Activated T-cell treated with anti-CD3 and anti-CD28 coated beads for 1 hour (primary cell): ENCODE measurements at places on chromosomes 1 and 21.

- peak; percentile 32 for DNase-seq
Observed at GRCh38 chr1:181089017-181089675, 646 bp downstream of the IER5 start.

- no peak for DNase-seq
Observed at GRCh38 chr1:154821083-154821482, 49.0 kb downstream of the KCNN3 start.

DNA sequence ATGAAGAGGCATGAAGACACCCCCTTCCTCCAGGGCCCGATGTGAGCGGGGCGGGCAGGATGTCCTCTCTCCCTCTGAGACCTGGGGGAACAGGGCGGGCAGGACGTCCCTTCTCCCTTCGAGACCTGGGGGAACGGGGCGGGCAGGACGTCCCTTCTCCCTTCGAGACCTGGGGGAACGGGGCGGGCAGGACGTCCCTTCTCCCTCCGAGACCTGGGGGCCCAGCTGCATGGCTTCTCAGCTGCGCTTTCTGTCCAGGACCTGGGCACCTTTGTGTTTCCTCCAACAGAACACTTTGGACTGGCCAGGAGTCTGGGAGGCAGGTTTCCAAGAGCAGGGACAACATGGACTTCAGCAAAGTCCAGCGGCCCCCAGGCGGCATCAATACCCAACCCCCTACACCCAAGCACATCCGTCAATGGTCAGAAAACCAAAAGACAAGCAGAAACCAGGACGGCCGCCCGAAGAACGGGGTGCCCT lies 30.8 kb upstream of the ADARB1 start:
- no peak for DNase-seq

DNA sequence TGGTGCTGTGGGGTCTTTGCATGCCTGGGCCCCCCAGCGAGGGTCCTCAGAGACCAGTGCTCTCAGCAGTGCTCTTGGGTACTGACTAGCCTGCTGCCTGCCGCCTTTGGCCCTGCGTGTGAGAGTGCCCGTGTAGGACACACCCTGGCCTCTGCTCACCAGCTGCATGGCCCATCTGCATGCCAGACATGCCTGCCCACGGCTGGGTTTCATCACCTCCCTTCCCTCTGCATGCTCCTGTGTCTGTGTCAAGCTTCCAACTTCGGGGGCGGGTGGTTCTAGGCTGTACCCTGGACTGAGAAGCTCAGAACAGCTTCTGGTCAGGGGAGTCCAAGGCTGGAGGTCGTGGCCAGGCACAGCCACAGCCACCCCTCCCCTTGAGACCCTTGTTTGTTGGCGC lies 56.9 kb downstream of the PTPRF start:
- no peak for DNase-seq

- no peak for DNase-seq
Observed at GRCh38 chr1:117017062-117017461, 15.5 kb downstream of the CD101 start.

DNA sequence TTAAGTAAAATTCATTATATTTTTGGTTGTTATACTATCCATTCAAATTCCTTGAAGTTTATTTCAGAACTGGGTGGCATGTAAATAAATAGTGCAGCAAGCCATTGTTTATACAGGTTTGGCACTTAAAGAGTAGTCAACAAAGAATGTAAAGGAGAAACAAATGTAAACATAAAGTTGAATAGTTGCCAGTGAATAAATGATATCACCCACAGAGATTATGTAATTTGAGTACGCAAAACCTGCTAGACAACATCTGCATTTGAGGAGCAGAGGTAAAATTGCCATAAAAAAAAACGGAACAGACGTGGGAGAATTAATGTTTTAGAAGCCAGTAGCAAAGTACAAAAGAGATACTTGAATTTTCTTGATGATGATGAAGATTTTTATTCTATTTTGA lies 111.6 kb downstream of the ADGRL2 start:
- no peak for DNase-seq

DNA sequence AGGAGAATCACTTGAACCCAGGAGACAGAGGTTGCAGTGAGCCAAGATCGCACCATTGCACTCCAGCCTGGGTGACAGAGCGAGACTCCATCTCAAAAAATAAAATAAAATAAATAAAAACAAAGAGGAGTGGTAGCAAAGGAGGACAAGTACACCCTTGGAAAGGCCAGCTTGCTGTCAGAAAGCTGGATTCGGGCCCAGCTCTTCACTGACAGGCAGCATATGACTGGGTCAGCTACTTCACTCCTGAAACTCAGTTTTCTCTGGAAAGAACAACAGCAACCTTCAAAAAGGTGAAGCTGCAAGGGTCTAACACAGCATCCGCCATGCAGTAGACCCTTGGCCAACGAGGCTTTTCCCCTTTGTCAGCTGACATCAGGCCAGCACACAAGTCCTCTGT lies 156.0 kb upstream of the TIAM1 start:
- no peak for DNase-seq

GRCh38 chr1:39199593-39199992 lies 4.9 kb upstream of the MACF1 start:
- DNase-seq, result no peak

DNA sequence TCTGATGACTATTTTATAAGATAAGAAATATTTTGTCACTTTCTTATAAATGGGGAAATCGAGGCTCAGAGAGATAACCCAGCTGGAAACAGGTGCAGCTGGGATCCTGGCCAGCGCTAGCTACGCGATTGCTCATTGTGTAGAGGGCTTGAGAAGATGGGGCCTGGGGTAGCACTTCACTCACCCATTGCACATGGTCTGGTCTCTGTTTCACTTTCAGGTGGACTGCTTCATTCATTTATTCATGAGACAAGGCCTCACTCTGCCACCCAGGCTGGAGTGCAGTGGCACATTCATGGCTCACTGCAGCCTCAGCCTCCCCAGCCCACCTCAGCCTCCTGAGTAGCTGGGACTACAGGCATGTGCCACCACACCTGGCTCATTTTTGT lies 23.8 kb downstream of the UBE4B start:
- no peak for DNase-seq

GRCh38 chr21:36202726-36203602 lies 46.3 kb downstream of the DOP1B start:
- no peak for DNase-seq

GRCh38 chr1:214503553-214503952 lies 47.8 kb downstream of the PTPN14 start:
- DNase-seq, result no peak

DNA sequence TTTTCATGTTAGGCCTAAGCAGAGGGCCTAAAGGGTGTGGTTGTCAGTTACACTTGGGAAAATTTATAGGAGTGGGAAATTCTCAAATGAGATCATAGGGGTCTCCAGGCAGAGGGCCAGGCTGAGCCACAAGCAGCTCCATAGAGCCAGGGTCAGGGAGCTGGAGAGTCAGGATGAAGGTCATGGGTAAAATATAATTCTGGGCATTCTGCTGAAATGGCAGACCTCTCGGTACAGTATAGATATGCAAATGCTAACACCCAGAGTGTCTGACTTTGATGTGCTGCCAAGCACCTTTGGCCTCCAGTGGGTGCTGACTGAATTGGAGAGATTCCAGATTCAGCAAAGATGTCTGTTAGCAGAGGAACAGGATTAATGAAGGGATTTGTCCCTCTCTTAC lies 40.1 kb downstream of the DNM3 start:
- no peak for DNase-seq

DNA sequence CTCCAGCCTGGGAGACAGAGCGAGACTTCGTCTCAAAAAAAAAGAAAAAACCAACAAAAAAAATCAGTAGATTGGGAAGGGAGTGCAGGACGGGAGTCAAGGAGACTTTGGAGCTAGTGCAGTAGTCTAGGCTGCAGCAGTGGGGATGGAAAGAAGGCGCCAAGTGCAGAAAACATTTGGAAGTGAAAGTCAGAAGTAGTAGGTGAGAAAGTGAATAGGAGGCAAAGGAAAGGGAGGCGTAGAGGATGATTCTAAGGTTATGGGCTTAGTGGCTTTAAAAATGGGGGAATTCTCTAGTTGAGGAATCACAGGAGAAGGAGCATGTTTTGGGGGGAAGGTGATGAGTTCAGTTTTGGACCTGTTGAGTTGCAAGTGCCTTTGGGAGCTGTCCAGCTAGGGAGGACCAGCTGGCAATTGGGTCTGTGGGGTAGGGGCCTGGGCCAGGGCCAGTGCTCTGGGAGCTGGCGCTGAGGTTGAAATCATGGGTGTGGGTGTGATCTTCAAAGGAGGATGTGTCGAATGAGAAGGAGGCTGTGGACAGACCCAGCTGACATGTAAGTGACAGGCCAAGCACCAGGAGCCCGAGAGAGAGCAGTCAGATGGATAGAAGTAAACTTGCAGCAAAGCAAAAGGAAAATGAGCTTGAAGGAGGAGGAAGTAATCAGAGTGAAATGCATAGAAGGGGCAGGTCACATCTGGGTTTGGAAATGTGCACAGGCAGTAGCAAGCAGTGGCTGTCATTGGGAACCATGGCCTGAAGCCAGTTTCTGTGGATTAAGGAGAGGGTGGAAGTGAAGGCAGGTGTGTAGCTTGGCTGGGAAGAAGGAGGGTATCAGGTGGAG lies 15.8 kb downstream of the TMCC2 start:
- no peak for DNase-seq

DNA sequence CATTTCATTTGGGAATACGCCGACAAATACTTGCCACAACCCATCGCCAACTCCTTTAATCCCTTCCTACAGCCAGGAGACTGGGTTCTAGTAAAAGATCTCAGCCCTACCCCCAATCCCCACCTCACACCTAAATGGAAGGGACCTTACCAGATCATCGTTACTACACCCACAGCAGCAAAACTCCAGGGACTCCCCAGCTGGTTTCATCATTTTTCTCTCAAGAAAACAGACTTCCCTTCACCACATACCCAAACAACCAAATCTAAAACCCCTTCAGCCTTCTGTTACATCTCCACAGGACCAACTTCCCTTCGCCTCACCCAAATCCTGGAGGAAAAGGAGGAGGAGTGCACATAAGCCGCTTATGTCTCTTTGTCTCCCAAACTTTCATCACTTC lies 23.7 kb upstream of the SLC2A5 start:
- no peak for DNase-seq

DNA sequence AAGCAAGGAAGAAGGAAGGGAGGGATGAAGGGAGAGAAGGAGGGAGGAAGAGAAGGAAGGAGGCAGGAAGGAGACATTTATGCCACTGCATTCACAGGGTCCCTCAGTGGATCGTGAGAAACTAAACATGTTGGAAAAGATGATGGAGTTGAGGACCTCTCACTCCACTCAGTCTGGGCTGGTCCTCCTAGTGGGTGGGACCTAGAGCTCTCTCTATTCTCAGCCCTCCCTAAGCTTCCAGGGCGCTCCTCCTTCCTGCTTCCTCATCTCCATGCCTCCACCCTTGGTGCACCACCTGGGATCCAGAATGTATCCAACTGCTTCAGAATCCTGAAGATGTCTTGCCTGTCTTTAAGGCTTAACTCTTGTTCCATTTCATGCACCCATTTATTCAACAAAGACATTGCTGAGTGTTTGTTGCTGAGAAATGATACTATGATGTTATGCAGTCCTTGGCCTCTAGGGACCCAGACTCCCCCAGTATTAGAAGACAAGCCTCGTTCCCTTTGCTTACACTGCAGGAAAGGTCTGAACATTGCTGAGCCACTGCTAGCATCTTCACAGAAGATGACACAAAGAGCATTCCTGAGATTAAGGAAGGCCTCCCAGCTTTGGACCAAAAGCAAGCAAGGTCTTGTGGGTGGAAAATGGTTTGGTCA lies 88.5 kb downstream of the BEND5 start:
- DNase-seq, result no peak

DNA sequence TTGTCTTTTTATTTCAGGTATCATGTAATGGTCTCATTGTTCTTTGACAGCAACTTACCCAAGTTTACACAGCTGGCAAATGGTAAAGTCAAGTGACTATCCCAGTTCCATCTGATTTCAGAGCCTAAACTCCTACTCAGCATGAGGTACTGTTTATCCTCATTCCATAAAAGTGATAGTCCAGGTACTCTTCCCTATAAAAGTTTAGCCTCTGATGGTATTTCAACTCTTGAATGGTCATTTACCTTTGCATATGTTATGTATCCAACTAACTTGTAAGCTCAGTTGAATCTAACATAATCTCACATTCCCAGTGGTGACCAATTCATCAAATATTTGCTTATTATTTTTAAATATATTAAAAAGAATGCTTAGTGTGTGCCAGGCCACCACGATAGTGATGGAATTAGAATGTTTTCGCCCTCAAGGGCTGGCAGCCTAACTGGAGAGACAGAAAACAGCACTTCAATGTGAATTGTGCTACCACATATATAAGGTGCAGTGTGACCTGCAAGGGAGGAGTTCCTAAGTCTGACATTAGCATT lies 307.1 kb downstream of the CTH start:
- no peak for DNase-seq

GRCh38 chr1:240194120-240194519 lies 102.4 kb downstream of the FMN2 start:
- DNase-seq, result no peak

DNA sequence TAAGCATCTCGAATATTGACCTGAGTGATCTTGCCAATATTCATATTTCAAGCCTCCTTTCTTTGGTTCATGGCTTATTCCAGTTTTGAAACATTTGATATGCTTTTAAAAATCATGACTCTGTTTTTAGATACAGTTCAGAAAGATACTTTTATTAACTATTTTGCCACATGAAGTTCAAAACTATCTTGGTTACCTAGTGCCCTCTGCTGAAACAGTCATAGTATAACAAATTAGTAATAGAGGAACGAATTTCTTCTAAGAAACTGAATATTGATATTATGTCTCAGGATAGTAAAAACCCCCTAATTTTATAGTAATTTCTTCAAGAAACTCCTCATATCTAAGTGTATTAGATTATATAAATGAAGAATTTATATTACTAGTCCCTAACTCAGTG lies 52.6 kb upstream of the RC3H1 start:
- no peak for DNase-seq

GRCh38 chr1:231931146-231931545 lies 304.6 kb downstream of the DISC1 start:
- DNase-seq, result no peak

GRCh38 chr1:112675728-112676381 lies 1.4 kb downstream of the MOV10 start:
- no peak for DNase-seq

DNA sequence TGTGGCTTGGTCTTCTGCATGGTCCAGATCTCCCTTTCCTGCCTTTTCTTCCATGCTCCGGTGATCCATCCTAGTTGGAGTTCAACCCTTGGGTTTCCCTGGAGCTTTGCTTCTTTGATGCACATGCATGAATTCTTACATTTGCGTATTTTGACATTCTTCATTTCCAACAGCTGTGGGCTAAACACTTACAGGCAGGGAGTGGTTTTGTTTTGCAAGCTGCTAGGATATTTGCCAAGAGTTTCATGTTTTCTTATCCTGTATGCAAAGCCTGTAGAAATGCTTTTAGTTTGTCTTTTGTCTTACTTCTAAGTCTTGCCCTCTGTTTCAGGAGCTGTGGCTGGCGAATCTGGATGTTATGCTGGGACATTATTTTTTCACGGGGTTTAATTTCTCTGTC lies 90.3 kb upstream of the PAXBP1 start:
- DNase-seq, result no peak

GRCh38 chr1:244272471-244273261 lies 179.0 kb downstream of the ADSS2 start:
- DNase-seq, result peak; percentile 55

- no peak for DNase-seq
Observed at GRCh38 chr1:243595527-243596210, 254.4 kb downstream of the AKT3 start.
